ENCODE measurements at places on chromosomes 5 and 9.

GRCh38 chr5:117759849-117760499, 1185.4 kb upstream of the SEMA6A start:
- H3K27me3 ChIP-seq, result no peaks in the 10 kb centered on the region
- no peak overlapping the region for H3K4me3 ChIP-seq
- peaks cover 4% of the 10 kb centered on the region for H3K4me1 ChIP-seq
- no peak for DNase-seq
- H3K27ac ChIP-seq, result no peak overlapping the region

DNA sequence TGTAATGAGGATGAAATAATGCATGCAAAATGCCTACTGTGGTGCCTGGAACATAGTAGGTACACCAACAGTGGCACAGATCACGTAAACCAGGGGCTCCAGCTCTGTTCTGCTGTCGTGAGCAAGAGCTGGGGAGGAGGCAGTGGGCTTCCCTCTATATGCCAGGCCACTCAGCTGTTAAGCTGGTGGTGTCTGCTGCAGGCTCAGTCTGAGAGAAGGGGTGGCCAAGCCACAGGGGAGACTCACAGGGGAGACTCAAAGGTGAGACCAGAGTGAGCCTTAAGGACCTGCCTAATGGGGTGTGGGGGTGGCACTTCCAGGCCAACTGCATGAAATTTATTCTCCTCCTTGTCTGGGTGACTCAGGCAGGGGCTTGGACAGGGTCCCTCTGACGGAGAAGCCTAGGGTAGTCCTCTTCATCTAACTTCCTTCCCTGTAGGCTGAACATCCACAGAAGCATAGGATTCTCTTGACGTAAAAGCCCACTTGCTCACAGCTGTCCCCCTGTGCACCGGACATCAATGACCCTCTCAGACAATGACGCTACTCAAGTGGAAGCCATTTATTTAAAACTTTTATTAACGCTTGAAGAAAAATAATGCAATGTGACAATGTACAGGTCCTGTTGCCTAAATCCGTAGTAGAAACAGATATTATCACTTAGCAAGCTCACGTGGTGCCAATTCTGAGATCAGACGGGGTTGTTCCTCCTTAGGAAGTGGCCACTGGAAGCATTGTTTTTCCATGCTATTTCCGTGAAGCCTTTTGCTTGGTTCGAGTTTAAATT, 13.9 kb downstream of the STC2 start:
- no peak for DNase-seq
- H3K4me3 ChIP-seq, result no peak overlapping the region
- no peaks in the 10 kb centered on the region for H3K36me3 ChIP-seq
- no peaks in the 10 kb centered on the region for H3K27me3 ChIP-seq
- H3K27ac ChIP-seq, result no peak overlapping the region

GRCh38 chr5:14410394-14411201, 171.0 kb upstream of the OTULINL start:
- DNase-seq, result no peak
- no peak overlapping the region for H3K27ac ChIP-seq
- H3K4me1 ChIP-seq, result no peaks in the 10 kb centered on the region
- H3K4me3 ChIP-seq, result no peak overlapping the region
- no peaks in the 10 kb centered on the region for H3K27me3 ChIP-seq
- H3K36me3 ChIP-seq, result peaks cover 20% of the 10 kb centered on the region

DNA sequence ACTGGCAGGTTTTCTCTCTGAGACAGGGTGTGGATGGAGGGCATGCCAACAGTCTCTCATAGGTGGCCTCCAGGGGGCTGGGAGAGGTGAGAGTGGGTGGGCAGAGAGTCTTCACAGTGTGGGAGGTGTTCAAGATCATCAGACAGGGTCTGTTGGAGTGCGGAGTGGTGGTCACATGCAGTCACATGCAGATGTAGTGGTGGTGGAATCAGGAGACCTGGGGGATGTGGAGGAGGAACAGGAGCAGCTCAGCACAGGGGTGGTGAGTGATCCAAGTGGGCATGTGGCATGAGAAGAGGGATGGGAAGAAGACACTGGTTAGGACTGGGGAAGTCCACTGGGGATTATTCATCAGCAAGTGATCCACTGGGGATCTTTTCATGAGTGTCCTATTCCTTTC, 5.8 kb downstream of the GM2A start:
- no peak for DNase-seq
- H3K4me3 ChIP-seq, result no peak overlapping the region
- no peaks in the 10 kb centered on the region for H3K36me3 ChIP-seq
- no peak overlapping the region for H3K27ac ChIP-seq
- H3K4me1 ChIP-seq, result no peaks in the 10 kb centered on the region
- H3K27me3 ChIP-seq, result no peaks in the 10 kb centered on the region

- DNase-seq, result no peak
- no peak overlapping the region for H3K4me3 ChIP-seq
- no peak overlapping the region for H3K27ac ChIP-seq
- H3K36me3 ChIP-seq, result no peaks in the 10 kb centered on the region
- no peaks in the 10 kb centered on the region for H3K27me3 ChIP-seq
Observed at GRCh38 chr5:153970496-153970895, 68.2 kb downstream of the FAM114A2 start.

- DNase-seq, result no peak
- H3K27me3 ChIP-seq, result no peaks in the 10 kb centered on the region
- H3K27ac ChIP-seq, result no peak overlapping the region
- H3K4me3 ChIP-seq, result no peak overlapping the region
- H3K36me3 ChIP-seq, result no peaks in the 10 kb centered on the region
Observed at GRCh38 chr5:103245761-103246160, 12.8 kb upstream of the MACIR start.

DNA sequence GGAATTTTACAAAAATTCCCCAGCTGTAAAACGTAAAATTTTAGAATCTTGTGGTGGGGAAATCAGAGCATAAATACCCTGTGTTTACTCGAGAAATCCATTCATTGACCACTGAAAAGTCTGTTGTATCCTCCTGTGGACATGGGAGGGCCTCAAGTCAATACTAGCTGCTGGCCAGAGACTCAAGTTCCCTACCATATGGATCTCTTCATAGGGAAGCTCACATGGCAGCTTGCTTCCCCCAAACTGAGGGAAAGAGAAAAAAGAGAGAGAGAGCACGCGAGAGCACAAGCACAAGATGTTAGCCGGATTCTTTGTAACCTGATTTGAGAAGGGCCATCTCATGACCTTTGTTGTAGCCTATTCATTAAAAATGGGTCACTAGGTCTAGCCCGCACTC, 591.9 kb downstream of the LRRC70 start:
- no peak overlapping the region for H3K4me3 ChIP-seq
- H3K36me3 ChIP-seq, result no peaks in the 10 kb centered on the region
- H3K27me3 ChIP-seq, result no peaks in the 10 kb centered on the region
- H3K27ac ChIP-seq, result no peak overlapping the region
- no peak for DNase-seq

GRCh38 chr5:178524093-178524882, 65.9 kb downstream of the COL23A1 start:
- no peaks in the 10 kb centered on the region for H3K4me1 ChIP-seq
- no peaks in the 10 kb centered on the region for H3K27me3 ChIP-seq
- DNase-seq, result no peak
- no peak overlapping the region for H3K27ac ChIP-seq
- H3K4me3 ChIP-seq, result no peak overlapping the region
- H3K36me3 ChIP-seq, result no peaks in the 10 kb centered on the region

GRCh38 chr9:136927343-136928271, 16.9 kb downstream of the FBXW5 start:
- no peaks in the 10 kb centered on the region for H3K4me1 ChIP-seq
- H3K36me3 ChIP-seq, result no peaks in the 10 kb centered on the region
- no peak overlapping the region for H3K4me3 ChIP-seq
- no peaks in the 10 kb centered on the region for H3K27me3 ChIP-seq

DNA sequence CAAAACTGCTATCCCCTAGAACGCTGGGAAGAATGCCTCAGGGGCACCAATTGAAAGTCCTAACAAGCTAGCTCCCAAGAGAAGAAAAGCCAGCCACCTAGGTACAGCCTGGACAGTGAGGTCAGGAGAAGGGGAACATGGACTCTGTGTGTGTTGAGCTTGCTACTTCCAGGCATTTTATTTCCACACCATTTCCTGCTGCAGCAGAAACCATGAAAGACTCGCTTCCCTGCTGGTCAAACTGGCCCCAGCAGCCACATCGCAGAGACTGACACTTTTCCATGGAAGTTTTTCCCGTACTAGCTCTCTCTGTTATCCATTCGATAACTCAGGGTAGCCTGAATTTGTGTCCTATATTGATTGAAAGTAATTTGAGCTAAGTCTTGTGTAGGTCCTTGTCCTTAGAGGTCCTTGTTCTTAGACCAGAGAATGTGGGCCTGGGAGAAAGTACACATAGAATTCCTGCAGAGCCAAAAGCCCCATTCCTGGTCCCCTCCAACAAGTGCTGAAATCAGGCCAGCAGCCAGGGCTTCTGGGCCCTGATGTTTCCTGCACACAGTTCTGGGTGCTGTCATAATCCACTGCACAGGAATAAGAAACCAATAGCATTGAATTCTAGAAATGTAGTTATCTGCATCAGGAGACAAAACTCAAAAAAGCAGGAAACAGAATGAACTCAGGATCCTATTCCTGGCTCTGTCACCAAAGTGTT, 96.6 kb downstream of the BRINP1 start:
- DNase-seq, result no peak
- no peaks in the 10 kb centered on the region for H3K4me1 ChIP-seq
- H3K4me3 ChIP-seq, result no peak overlapping the region
- H3K36me3 ChIP-seq, result no peaks in the 10 kb centered on the region

Measured in pancreas (tissue), 10 donors.